ENCODE measurements at places on chromosomes 5 and 9. TPM values are rescaled to one million over a fixed set of nuclear protein-coding genes. Genes with fewer than 3 reads are reported as not detected.

- DNase-seq: no peak
Observed at GRCh38 chr5:124889850-124890249, 143.4 kb upstream of the ZNF608 start.

GRCh38 chr9:136554870-136555269 lies 9.0 kb upstream of the NOTCH1 start:
- no peak for DNase-seq

GRCh38 chr9:69500896-69501295 lies 171.3 kb downstream of the APBA1 start:
- no peak for DNase-seq

DNA sequence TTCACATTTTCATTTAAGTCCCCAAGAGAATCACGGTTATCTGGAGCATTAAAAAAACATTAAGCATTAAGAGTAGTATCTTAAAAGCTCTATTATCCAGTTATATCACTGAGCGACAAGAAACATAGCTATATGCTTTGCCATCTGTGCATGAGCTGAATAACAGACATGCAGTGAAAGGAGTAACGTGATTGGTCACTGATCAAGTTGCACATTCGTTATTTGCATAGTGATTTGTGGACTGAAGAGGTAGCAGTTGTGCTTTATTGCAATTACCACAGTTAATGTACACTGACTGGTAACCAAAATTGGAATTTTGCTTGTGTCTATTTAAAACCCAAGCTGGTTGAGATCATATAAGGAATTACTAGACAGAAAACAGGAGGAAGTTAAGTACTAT lies 107.4 kb downstream of the MCTP1 start:
- DNase-seq: no peak

DNA sequence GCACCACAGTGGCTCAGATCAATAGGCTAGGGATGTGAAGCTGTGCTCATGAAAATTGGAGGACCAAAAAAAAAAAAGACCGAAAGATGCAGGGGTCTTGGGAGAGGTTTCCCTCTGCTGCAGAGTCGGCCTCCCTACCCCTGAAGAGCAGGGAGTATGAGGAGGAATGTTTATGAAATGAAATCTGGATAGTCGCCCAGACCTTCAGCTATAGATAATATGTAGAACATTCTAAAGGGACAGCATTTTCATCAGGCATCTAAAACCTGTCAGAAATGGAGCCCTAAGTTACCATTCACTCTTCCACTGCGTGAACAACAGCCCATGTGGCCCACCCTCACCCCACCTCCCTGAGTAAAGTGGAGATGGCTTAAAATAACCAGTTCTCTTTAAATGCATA lies 122.9 kb downstream of the TMEM174 start:
- DNase-seq: no peak

- DNase-seq: no peak
Observed at GRCh38 chr5:123154886-123155445, 65.9 kb downstream of the PRDM6 start.

DNA sequence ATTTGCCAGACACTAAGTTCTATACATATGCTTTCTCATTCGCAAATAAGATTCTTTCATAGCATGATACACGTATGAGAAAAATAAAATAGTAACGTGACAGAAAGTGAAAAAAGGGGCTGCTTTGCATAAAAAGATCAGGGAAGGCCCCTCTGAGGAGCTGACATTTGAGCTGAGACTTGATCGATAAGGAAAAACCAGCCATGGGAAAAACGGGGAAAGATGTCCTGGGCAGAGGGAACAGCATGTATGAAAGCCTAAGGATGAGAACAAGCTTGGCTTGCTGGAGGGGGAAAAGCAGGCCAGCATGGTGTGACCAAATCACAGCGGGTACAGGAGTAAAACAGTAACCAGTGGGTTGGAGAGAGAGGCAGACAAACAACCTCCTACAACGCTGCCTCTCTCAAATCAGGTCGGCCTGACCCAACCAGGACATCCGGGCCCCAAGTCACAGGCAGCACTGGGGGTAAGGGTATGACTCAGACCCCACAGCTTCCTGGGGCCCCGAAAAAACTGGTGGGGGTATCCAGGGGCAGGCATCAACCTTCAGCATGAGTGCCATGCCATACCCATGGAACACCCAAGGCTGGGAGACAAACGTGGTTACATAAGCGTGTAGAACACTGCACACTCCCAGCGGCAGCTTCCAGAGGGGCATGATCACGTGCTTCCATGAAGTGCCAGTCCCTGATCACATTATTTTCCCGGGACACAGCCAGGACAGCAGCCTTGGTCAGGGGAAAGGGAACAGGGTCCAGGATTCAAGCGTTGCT lies 2.2 kb downstream of the TNIP1 start:
- DNase-seq: no peak

DNA sequence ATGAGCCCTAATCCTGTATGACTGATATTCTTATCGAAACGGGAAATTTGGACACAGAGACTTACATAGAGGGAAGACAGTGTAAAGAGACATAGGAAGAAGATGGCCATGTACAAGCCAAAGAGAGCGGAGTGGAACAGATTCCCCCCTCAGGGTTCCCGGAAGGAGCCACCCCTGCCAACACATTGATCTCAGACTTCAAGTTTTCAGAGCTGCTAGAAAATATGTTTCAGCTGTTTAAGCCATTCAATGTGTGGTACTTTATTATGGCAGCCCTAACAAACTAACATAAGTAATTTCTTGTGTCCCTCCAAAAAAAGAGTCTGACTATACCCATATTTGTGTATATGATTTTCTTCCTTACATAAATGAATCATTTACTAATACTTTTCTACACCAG lies 128.0 kb upstream of the STC2 start:
- DNase-seq: no peak

Gene PCDHGA4
- 0.50 TPM for total RNA-seq

Gene STOM
- 8.7 TPM for total RNA-seq

Gene PCDHB12
- 0.87 TPM for total RNA-seq
